ENCODE measurements at places on chromosomes 16 and 17. TPM values are rescaled to one million over a fixed set of nuclear protein-coding genes. Genes with fewer than 3 reads are reported as not detected.

TVP23A gene
- total RNA-seq: not detected

- no peak for DNase-seq
Measured at GRCh38 chr17:76135810-76136188, 5.2 kb downstream of the FOXJ1 start.

TSNAXIP1 gene
- total RNA-seq: 1.1 TPM

DNA sequence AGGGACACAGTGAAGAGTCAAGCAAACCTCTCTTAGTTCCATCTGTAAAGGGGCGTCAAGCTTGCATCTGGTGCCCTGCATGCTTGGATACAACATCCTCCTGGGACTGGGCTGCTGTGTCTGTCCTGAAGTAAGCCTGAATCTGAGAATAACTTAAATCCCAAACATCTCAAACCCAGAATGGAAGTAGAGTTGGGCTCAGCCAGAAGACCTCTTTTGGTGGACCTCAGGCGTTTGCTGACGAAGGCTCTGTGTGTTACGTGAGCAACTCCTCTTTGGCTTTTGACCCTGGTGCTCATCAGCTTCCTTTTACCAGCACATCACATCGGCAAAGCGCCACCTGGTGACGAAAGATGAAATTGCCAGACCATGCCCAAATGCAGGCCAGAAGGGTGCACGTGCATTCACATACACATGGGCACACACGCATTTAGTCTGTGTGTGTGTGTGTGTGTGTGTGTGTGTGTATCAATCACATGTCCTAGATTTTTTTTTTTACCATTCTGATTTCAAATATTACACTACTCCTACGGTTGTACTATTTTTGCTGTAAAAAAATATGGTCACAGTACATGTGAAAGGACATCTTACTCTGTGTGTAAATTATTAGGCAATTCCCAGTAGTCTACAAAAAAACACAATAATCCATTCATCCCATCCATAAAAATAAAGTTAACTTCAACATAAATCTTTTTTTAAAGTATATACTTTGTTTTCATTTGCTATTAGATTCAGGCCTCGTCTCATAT, 41.1 kb upstream of the FOXJ1 start:
- peak; percentile 91 for DNase-seq

- DNase-seq: peak; percentile 67
Measured at GRCh38 chr17:40471846-40472732, 28.8 kb downstream of the IGFBP4 start.

GRCh38 chr16:4011225-4011939, 104.9 kb downstream of the ADCY9 start:
- DNase-seq: no peak

PRR35 gene
- not detected for total RNA-seq

All from MCF 10A (cell line).